Kasumi-1 (cell line): ENCODE measurements at places on chromosomes 6 and 20.
A peak's percentile ranks its signal among the peaks of the same experiment; 100 is the strongest.

- no peak for DNase-seq
Measured at GRCh38 chr6:36127462-36128016, 2.8 kb upstream of the MAPK13 start.

DNA sequence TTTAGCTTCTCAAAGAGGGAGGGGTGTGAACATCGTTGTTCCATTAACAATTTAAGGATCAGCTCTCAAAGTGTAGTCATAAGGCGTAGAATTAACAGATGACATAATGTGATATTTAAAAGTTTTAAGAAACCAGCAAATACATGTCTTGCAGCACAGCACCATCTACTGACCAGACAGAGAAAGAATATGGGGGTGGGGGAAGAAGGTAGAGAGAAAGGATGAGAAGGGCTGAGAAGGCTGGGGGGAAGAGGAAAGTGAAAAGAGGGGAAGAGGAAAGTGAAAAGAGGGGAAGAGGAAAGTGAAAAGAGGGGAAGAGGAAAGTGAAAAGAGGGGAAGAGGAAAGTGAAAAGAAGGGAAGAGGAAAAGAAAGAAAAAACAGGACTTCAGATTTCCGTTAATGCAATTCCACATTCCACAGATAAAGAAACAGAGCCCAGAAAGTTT is 80.9 kb downstream of the HAO1 start:
- DNase-seq, result peak; percentile 57

DNA sequence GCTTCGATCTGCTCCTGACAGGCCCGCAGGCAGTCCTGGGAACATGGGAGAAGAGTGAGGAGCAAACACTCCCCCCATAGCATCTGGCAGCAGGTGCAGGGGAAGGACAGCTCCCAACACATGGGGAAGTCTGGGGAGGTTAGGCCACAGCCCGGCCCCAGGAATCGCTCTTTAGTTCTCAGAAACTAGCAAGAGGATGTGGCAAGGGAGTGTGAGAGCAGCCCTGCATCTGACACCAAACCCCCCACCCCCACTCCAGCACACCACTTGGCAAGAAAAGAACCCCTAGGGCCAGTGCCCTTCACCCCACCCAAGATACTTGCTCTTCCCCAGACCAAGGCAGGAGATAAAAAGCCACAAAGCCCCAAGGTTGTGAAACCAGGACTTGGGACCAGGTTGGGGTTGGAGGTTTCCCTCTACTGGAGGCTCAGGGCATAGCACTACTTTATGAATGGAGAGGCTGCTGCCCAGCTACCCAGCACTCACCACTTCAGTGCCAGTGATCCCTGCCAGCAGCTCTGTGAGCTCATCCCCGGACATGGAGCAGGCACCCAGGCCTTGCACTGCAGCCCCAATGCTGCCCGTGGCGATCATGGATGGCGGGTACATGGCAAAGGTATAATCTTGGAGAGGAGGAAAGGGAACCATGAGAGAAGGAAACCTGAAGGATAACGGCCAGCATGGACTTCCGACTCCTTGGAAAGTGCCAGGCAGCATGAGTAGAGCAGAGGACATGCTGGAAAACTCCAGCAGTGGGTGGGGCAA is 5.4 kb downstream of the CCND3 start:
- DNase-seq, result peak; percentile 98

- no peak for DNase-seq
Measured at GRCh38 chr20:25050082-25050481, 7.9 kb downstream of the ACSS1 start.

GRCh38 chr6:125794342-125795137 is 3.8 kb downstream of the NCOA7 start:
- DNase-seq, result no peak
